Activated T-cell treated with anti-CD3 and anti-CD28 coated beads for 4 hours (primary cell): ENCODE measurements at places on chromosomes 12 and 14.

GRCh38 chr14:75832621-75833297 lies 149.0 kb downstream of the TGFB3 start:
- no peak for DNase-seq

DNA sequence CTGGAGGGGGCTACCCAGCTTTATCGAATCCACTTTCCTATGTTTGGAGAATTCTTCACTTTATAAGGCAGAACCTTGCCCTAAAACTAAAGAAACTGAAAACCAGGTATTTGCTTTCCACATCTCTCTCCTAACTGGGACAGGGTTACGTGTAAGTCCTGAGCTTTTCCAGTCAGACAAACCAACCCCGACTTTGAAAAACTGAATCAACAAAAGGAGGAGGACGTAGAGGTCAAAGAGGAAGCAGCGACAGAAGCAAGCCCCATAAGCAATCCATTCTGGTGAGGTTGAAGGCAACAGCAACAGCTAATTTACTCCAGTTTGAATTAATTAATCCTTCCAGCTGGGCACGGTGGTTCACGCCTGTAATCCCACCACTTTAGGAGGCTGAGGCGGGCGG lies 47.2 kb downstream of the LRP6 start:
- no peak for DNase-seq

- DNase-seq = no peak
Measured at GRCh38 chr12:58148405-58148804, 207.0 kb downstream of the ATP23 start.

DNA sequence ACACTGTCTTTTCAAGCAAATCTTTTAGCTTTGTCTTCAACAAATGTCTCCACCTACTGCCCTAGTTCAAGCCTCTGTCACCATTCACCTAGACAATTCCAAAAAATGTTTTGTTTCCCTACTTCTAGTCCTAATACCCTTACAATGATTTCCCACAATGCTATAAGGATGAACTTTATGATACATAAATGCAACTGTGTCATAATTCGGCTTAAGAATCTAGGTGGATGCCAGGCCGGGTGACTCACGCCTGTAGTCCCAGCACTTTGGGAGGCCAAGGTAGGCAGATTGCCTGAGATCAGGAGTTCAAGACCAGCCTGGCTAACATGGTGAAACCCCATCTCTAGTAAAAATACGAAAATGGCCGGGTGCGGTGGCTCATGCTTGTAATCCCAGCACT lies 20.7 kb upstream of the CREBL2 start:
- DNase-seq = no peak

- DNase-seq = no peak
Measured at GRCh38 chr14:93067088-93067487, 48.6 kb downstream of the ITPK1 start.

DNA sequence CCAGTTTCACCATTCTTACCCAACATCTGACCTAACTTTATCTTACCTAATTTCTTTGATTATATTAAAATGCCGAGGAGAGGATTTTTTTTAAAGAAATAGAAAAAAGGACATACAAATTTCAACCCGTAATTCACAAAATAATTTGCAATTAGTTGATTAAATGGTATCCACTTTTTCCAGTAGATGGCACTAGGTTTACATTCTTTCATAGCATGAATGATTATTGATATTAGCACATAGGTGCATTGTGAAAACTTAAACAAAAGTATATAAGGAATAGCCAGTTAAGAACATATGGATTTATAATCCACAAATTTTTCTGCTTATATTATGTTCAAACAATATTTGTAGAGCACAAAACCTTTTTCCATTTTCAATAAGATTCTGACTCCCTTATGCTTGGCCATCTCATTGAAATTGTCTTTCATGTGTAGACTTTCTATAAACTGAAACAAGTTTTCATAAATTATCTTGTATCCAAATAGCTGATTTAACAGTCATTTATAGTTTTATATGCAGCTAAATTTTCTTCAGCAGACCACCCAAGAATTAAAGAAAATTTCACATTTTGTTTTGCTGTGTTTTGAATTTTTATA lies 35.3 kb downstream of the MSRB3 start:
- DNase-seq = no peak

- no peak for DNase-seq
Measured at GRCh38 chr12:93624595-93625294, 52.3 kb downstream of the SOCS2 start.
